SK-N-SH (cell line): ENCODE measurements at places on chromosomes 5 and 9.

- no peak for DNase-seq
Observed at GRCh38 chr9:10172476-10172875, 440.3 kb downstream of the PTPRD start.

GRCh38 chr5:321726-322251 lies 275 bp downstream of the AHRR start:
- no peak for DNase-seq

- DNase-seq: no peak
Observed at GRCh38 chr5:151215546-151215880, 8.4 kb downstream of the CCDC69 start.

GRCh38 chr9:98897745-98898144 lies 46.0 kb upstream of the COL15A1 start:
- no peak for DNase-seq

GRCh38 chr5:152164860-152165259 lies 240.2 kb upstream of the GLRA1 start:
- DNase-seq: no peak

DNA sequence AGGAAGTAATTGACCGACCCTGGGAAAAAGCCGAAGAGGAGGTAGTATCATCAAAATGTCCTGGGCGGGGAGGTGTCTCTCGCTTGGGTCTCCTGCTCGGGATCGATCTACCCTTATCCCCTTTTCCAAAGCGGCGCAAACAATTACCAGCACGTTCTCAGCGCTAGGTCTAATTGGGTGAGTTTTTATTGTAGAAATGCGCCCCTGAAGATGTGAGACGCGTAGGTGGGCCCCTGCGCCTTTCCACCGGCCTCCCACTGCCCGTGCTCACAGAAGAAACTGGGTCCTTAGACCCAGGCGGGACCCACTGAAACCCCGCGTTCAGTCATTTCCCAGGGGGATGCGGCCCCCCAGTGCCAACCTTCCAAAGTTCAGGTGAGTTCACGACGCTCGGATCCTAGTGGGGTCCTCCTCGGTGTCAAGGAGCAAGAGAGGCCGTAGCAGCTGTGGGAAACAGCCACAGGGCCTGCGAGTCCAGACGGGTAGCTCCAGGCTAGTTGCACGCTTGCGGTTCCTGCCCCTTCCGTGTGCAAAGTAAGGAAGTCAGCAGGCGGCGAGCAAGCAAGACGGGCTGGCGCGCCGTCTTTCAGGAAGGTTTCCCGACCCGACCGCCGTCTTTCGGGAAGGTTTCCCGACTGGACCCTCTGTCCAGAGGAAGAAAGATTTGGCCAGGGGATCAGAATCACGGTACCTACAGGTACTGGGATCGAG lies 1.5 kb downstream of the SMIM32 start:
- DNase-seq: peak; percentile 24
